Pulmonary artery endothelial cell (primary cell): ENCODE measurements at places on chromosomes 12 and 14. TPM values are rescaled to one million over a fixed set of nuclear protein-coding genes. Genes with fewer than 3 reads are reported as not detected.

- DNase-seq, result no peak
Observed at GRCh38 chr14:38873941-38874612, 229.0 kb downstream of the SEC23A start.

GRCh38 chr12:95257541-95257940 lies 39.9 kb downstream of the VEZT start:
- no peak for DNase-seq

GRCh38 chr14:56145965-56146364 lies 27.8 kb downstream of the PELI2 start:
- DNase-seq, result no peak

- DNase-seq, result no peak
Observed at GRCh38 chr14:69910871-69911270, 31.7 kb downstream of the SMOC1 start.

CLBA1 gene
- 2.6 and 5.5 TPM in 2 replicates for total RNA-seq

GDF3 gene
- 0.13 TPM in 1 of 2 replicates, not detected in the other for total RNA-seq

- DNase-seq, result no peak
Observed at GRCh38 chr12:112964915-112965314, 13.4 kb upstream of the OAS2 start.

RASSF9 gene
- total RNA-seq, result 0.67 and 0.92 TPM in 2 replicates

- no peak for DNase-seq
Observed at GRCh38 chr12:12016284-12017100, 54.2 kb upstream of the BCL2L14 start.

GRCh38 chr14:96280104-96280503 lies 24.1 kb downstream of the BDKRB1 start:
- no peak for DNase-seq

CLEC9A gene
- not detected in 2 replicates for total RNA-seq

LRRC10 gene
- not detected in 2 replicates for total RNA-seq
